ENCODE measurements at places on chromosomes 4 and X. TPM values are rescaled to one million over a fixed set of nuclear protein-coding genes. Genes with fewer than 3 reads are reported as not detected.

GRCh38 chrX:145393702-145394235, 146.5 kb downstream of the SPANXN1 start:
- no peaks in the 10 kb centered on the region for H3K4me1 ChIP-seq
- H3K27me3 ChIP-seq, result no peaks in the 10 kb centered on the region
- no peak overlapping the region for H3K27ac ChIP-seq
- no peak for DNase-seq
- no peak overlapping the region for H3K4me3 ChIP-seq

DNA sequence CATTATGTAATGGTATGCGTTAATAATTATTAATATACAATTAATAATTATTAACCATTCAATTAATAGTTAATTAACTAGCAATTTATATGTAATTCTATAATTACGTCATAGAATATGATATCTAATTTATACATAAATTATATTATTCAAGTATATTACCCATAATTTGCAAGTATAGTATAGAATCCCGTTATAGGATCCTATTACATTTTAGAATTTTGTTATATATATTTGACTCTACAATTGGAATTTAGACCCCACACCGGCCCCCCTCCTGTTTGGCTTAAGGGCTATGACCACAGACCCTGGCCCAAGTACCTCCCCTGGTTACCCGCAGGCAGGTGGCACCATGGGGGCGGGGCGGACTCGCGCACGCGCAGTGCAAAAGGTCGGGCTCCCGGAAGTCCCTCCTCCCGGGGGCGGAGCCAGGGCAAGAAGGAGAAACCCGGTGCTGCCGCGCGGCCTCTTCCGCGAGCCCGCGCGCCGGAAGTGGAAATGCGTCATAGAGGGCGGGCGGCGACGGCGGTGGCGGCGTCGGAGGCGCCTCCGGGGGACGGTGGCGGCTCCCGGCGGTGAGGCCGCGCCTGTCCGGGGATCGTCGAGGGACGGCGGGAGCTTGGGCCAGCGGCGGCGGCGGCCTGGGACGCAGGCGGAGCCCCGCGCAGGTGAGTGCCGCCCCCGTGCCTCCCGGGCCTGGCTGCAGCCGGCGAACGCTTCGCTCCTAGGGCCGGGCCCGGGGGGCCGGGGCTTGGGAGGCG, at the start of gene AKAP17A:
Gene AKAP17A, plus strand, starts transcription at position 503 of the 761 bp plus-strand sequence. CDS start 1,859 bp downstream, outside the sequence.
- H3K4me1 ChIP-seq, result peaks cover 17% of the 10 kb centered on the region
- no peaks in the 10 kb centered on the region for H3K27me3 ChIP-seq
- peak within 1 kb of the TSS; percentile 66 for H3K27ac ChIP-seq
- peak within 1 kb of the TSS; percentile 93 for H3K4me3 ChIP-seq
- peaks cover 28% of the 10 kb centered on the region for H3K36me3 ChIP-seq

GRCh38 chr4:89307446-89308160, at the start of gene GPRIN3:
GPRIN3 (minus strand) TSS chr4:89307800; CDS start chr4:89250110, 57,690 bp downstream.
- DNase-seq, result no peak
- H3K4me1 ChIP-seq, result no peaks in the 10 kb centered on the region
- H3K36me3 ChIP-seq, result no peaks in the 10 kb centered on the region
- H3K27me3 ChIP-seq, result no peaks in the 10 kb centered on the region
- peak within 1 kb of the TSS; percentile 77 for H3K4me3 ChIP-seq
- no peak within 1 kb of the TSS for H3K27ac ChIP-seq

DNA sequence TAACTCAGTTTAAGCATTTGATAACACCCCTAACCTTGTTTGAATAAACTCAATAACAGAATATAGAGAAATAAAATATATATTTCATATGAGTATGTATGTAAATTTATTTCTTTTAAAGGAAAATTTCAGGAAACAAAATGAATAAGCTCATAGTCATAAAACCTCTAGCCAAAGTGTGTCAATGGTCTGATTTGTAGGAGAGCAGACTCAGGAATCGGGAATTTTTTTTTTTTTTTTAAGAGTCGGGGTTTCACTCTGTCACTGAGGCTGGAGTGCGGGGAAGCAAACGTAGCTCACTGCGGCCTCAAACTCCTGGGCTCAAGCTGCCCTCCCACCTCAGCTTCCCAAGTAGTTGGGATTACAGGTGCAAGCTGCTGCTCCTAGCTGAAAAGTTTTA, 2.4 kb downstream of the PKD2 start:
- H3K4me1 ChIP-seq, result peaks cover 66% of the 10 kb centered on the region
- DNase-seq, result no peak
- H3K36me3 ChIP-seq, result no peaks in the 10 kb centered on the region
- H3K27ac ChIP-seq, result peak overlapping the region; percentile 98
- no peaks in the 10 kb centered on the region for H3K27me3 ChIP-seq

DNA sequence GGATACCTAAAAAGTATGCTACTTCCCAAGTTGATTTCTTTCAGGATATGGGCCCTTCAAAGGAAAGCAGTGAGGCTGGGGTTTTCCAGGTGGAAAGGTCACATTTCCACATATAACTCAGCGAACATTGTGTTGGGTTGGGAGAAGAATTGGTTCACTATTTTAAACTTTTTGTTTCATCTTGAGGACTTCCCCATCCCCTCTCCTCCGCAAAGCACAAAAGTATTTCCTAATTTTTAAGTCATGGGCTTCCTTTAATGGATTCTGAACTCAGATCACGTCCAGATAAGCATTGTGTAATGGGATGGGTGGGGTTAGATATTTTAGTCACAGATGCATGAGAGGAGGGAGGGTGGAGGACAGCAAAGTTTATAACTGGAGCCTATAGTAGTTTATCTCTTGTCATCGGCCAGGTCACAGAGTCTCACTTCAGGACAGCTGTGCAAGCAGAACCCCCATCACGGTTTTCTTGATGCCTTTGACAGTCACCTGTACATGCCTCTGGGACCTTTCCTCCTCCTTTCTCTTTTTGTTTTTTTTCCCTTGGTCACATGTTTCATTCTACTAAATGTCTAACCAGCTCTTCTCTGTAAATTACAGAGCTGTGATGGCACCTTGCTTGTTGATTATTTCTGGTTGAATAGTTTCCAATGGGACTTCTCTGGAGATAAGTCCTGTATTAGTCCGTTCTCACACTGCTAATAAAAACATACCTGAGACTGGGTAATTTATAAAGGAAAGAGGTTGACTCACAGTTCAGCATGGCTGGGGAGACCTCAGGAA, 115.4 kb downstream of the PTTG2 start:
- peaks cover 27% of the 10 kb centered on the region for H3K4me1 ChIP-seq
- no peak overlapping the region for H3K4me3 ChIP-seq
- H3K27me3 ChIP-seq, result no peaks in the 10 kb centered on the region

DNA sequence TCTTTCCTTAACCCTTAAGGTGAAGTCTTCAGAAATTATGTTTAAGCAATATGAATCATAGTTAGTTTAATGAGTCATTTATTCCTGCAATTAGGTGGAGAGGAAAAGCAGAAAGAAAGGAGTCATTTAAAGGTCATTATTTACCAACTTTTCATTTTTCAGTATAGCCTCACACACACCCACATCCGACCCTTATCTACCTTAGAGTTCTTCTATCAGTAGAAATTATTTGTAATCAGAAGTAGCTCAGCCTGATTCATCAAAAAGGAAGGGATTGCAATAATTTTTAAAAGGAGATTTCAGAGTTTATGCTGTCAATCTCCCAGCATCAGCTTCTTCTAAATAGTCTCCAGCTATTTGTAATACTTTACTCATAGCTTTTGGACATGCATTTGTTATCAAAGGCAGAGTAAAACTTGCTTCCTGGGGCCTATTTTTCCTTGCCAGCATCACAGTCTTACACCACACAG, 5.9 kb downstream of the ANXA10 start:
- no peaks in the 10 kb centered on the region for H3K36me3 ChIP-seq
- H3K4me3 ChIP-seq, result no peak overlapping the region
- H3K4me1 ChIP-seq, result no peaks in the 10 kb centered on the region
- no peak for DNase-seq
- H3K27me3 ChIP-seq, result no peaks in the 10 kb centered on the region
- H3K27ac ChIP-seq, result no peak overlapping the region

DNA sequence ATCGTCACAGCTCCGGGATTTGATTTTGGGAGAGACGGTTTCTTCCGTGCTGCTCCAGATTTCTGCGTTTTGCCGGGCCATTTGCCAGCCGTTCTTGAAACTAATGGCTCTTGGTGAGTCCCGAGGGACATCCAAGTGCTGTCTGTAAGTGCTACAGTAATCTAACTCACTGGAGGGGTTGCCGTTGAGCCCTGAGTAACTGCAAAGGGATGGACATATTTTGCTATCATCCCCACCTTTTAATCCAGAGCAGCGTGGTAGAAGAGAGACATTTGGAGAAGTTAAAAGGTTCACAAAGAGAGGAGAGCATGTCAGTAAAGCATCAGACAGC, 88.9 kb upstream of the PDLIM3 start:
- H3K36me3 ChIP-seq, result peaks cover 26% of the 10 kb centered on the region
- H3K4me1 ChIP-seq, result no peaks in the 10 kb centered on the region
- no peaks in the 10 kb centered on the region for H3K27me3 ChIP-seq
- H3K27ac ChIP-seq, result no peak overlapping the region
- DNase-seq, result no peak
- no peak overlapping the region for H3K4me3 ChIP-seq

The TCEAL7 gene
- 12.2 TPM for total RNA-seq

Measured in thoracic aorta (tissue), 2 donors.